ENCODE measurements at places on chromosomes 5 and 9.

DNA sequence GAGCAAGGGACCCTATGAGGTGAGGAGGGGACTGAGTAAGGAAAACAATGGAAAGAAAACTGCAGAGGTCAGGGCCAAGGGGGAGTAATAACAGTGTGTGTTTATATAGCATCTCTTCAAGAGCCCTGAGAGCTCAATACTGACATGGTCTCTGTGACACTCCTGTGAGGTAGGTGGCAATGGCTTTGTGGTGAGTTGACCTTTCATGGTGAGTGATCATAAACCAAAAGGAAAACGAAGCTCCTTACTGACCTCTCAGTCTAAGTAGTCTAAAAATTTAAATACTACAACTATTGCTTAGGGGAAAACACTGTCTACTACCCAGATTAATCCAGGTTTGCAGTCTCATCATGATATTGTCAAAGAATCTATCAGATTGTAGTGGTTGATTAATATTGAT lies 130.9 kb downstream of the SNCAIP start:
- no peak for DNase-seq

GRCh38 chr5:119275146-119275545 lies 80.7 kb upstream of the TNFAIP8 start:
- DNase-seq: no peak

DNA sequence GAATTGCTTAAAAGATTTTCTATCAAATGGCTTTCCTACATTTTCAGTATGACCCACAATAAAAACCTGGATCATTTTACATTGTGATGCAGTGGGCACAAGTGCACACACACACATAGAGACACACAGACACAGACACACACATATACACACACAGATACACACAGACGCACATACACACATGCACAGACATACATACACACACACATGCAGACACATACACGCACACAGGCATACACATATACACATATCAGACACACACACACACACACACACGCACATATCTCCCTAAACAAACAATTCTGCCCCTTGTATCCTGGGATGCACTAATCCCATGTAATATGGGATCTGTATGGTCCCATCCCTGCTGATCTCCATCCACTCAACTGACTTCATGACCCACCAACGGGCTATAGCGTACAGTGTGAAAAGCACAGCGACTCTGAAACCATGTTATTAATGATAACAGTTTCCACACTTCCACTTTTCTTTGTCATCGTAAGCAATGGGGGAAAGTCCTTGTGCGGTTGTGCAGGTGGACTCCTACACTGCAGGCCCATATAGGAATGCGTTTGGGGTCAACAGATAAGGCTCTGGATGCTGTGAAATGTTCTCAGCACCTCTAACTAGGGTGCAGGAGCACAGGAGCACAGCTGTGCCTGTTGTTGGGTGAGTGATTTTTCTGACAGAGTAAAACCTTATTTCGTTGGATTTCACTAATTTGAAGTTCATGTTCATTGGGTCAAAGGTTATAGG lies 52.7 kb downstream of the DAP start:
- no peak for DNase-seq

- DNase-seq: no peak
These were observed 59.6 kb downstream of the ARHGAP26 start for GRCh38 chr5:142829801-142830220.

DNA sequence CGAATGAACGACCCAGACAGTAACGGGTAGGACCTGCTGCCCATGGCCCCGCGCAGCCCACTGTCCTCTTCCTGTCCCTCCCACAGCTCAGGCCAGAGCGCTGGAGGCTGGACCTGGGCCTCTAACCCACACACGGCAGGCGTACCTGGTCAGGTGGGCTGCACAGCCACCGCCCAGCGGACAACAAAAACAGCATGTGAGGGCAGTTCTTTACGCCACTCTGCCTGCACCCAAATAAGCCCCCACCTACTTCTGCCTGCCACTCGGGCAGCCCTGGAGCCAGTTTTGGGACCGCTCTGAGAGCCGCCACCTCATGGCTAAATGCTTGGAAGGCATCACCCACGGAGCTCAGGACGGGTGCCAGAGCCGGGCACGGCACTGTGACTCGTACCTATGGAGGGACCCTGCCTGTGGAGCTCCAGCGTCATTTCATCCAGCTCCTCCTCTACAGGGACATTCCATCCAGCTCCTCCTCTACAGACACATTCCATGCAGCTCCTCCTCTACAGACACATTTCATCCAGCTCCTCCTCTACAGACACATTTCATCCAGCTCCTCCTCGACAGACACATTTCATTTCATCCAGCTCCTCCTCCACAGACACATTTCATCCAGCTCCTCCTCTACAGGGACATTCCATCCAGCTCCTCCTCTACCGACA lies 18.9 kb downstream of the CLPTM1L start:
- no peak for DNase-seq

All from endothelial cell (in vitro differentiated cells).